ENCODE measurements at places on chromosomes 2 and 18.

DNA sequence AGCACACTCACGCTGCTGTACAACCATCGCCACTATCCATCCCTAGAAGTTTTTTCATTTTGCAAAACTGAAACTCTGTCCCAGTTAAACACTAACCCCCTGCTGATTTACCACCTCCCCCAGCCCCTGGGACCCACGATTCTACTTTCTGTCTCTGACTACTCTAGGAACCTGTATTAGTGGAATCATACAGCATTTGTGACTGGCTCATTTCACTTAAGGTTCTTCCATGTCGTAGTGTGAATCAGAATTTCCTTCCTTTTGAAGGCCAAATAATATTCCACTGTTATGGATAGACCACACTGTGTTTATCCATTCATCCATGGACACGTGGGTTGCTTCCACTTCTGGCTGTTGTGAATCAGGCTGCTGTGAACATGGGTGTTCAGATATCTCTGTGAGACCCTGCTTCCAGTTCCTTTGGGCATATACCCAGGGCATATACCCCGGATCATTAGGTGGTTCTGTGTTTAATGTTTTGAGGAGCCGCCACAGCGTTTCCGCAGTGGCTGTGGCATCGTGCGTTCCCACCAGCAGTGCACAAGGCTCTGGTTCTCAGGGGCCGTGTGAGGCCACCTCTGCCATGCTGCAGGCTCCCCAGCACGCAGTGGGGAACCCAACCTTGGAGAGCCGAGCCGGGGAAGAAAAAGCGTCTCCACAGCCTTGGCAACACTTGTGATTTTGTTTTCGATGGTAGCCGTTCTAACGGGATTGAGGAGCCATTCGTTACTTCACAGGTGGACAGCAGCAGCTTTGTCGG is 10.1 kb downstream of the RAMP1 start:
- no peaks in the 10 kb centered on the region for H3K27me3 ChIP-seq
- H3K36me3 ChIP-seq: no peaks in the 10 kb centered on the region
- peaks cover 81% of the 10 kb centered on the region for H3K4me1 ChIP-seq
- DNase-seq: no peak
- no peak overlapping the region for H3K4me3 ChIP-seq

DNA sequence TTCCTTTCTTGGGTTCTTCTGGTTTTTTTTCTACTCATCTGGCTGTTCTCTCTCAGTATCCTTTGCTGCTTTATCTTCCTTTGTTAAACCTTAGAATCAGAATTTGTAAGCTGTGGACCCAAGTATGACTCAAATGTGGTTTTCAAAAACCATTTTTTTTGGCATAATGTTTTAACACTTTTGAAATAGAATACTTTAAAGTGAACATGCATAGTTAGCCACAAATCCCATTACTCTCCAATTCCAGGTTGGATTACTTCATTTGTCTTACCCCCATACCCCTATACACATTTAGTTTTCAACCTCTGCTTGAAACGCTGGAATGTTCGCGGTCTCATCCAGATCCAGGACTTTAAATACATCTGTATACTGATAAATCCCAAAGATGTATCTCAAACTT is 29.1 kb downstream of the ALMS1 start:
- H3K27me3 ChIP-seq: no peaks in the 10 kb centered on the region
- H3K4me1 ChIP-seq: no peaks in the 10 kb centered on the region
- H3K4me3 ChIP-seq: no peak overlapping the region
- no peak for DNase-seq

DNA sequence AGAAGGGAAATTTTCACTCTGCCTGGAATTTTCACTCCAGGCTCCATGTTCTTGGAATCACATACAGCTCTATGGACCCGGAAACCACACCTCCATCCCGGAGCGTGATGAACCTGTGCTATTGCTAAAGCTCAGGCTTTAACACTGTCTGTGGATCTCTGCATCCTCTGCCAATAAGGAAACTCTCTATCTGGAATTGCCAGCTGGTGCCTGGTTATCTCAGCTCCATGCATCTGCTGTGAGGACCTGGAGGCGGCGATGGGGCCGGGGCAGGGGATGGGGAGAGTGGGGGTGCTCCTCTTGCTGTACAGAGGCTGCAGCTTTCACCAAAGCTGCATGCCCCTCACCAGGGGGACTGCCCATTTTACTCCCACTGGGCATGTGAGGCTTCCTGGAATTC is 754.0 kb upstream of the SOX11 start:
- no peak for DNase-seq
- H3K4me3 ChIP-seq: no peak overlapping the region
- H3K27me3 ChIP-seq: peaks cover 21% of the 10 kb centered on the region
- no peaks in the 10 kb centered on the region for H3K36me3 ChIP-seq
- H3K4me1 ChIP-seq: no peaks in the 10 kb centered on the region

DNA sequence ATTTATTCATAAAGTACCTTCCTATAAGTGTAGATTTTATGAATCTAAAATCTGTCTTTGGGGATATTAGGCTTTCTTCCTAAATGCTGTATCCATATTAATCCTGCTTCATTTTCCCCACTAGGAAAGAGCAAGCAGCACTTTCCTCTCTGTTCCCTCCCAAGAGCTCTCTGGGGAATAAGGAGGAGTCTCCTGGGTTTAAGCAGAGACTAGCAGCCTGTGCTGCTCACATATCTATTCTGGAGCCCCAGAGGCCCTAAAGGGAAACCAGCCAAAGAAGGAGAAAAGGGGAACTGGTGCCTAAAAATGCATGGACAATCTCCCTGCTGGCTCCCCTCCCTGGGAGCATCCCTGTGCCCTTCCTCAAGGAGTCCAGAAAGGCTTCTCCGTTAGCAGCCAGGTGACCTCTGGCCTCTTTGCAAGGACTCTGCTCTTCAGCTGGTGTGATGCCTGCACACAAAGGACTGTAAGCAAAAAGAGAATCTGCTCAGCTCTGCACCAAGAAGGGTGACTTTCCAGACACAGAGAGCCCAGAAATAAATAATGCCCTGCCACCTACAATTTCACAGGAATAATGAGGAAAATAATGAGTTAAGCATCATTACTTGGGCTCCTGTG is 270.6 kb downstream of the SS18 start:
- H3K27me3 ChIP-seq: peaks cover 9% of the 10 kb centered on the region
- DNase-seq: no peak
- H3K36me3 ChIP-seq: no peaks in the 10 kb centered on the region
- H3K4me3 ChIP-seq: no peak overlapping the region

Data from PC-9 (cell line).